ENCODE measurements at places on chromosomes 16 and 17.
A peak's percentile ranks its signal among the peaks of the same experiment; 100 is the strongest.

DNA sequence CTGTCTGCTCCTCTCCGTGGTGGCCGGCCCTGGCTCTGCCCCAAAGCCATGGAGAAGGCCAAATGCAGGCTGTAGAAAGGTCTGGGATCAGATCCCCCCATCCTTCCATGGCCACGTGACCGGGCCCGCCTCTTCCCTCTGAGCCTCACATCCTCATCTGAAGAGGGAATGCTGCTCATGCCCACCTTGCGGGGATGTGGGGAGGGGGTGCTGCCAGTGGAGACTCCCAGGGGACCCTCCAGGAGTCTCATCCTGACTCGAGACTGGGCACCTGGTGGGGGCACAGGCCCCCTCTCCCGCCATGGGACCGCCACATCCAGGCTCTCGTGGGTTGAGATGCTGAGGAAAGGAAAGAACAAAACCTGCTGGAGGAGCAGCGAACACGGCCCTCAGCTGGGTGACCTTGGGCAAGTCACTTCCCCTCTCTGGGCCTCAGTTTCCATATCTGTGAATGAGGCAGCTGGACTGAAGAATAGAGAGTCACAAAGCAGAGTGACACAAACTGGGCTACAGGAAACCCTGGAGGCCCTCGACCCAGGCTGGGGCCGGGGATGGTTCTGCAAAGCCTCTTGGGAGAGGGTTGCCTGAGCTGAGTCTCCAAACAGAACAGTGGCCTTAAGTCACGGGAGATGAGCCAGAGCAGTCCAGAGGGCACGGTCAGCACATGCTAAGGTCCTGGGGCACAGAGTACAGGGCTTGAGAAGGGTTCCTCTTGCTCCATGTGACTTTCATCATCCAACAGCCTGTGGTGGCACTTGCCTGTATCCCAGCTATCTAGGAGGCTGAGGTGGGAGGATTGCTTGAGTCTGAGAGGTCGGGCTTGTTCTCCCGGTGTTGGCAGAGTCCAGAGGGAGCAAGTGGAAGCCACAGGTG lies 30.1 kb downstream of the SOCS1 start:
- peaks cover 65% of the 10 kb centered on the region for H3K4me1 ChIP-seq
- peaks cover 3% of the 10 kb centered on the region for H3K36me3 ChIP-seq
- peak overlapping the region; percentile 98 for H3K27ac ChIP-seq
- no peaks in the 10 kb centered on the region for H3K27me3 ChIP-seq
- H3K4me3 ChIP-seq: peak overlapping the region; percentile 71
- DNase-seq: no peak

DNA sequence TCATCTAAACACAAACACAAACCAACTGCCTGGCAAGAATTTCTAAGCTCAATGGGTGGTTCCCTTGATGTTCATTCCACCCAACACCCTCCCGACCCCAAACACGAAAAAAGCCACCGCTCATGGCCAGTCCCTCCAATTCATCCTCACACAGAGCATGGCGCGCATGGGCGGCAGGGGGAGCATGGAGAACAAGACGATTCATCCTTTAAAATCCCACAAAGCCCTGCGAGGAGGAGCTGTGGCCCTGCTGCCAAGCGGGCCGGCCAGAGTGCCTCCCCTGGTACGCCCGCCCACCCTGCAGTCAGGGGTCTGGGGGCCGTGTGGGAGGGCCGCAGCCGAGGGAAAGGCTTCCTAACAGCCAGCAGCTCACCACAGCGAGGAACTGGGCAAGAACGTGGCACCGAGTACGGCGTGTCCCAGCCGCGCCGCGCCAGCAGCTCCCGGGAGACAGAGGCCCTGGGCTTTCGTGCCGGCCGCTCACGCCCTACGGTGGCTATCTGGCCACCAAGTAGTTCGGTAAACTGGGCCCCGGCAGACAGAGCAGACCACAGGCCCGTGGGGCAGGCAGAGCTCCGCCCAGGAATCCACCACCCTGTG lies 60.9 kb downstream of the KLHDC4 start:
- peaks cover 13% of the 10 kb centered on the region for H3K36me3 ChIP-seq
- H3K27me3 ChIP-seq: no peaks in the 10 kb centered on the region
- DNase-seq: no peak
- peaks cover 22% of the 10 kb centered on the region for H3K4me1 ChIP-seq
- H3K4me3 ChIP-seq: no peak overlapping the region
- peak overlapping the region; percentile 19 for H3K27ac ChIP-seq

DNA sequence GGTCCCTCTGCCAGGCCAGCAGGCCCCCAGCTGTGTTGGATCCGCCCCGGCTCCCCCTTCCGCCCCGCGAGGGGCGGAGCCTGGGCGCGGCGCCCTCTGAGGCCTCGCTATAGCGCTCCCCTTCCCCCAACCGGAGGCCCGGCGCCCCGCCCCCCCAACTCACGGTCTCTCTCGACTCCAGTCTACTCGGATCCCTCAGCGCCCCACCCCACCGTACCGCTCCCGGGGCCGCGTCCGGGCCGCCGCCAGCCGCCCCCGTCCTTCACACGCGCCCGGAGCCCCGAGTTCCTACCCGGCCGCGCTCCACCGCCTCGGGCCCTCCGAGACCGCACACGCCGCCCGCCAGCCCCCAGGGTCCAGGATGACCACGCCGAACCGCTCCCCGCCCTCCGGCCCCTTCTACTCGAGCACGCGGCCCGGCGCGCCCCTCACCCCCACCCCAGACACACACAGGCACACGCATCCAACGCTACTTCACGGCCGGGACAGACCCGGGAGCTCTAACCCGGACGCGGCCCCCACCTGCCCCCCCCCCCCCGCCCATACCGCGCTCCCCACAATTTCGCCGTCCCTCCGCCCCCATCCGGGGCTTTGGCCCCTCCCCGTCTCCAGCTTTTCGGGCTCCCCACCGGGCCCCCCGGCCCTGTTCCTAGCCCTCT lies 1.4 kb downstream of the PHF23 start:
- peaks cover 69% of the 10 kb centered on the region for H3K4me1 ChIP-seq
- H3K36me3 ChIP-seq: peaks cover 38% of the 10 kb centered on the region
- no peaks in the 10 kb centered on the region for H3K27me3 ChIP-seq
- peak overlapping the region; percentile 92 for H3K27ac ChIP-seq
- peak; percentile 78 for DNase-seq
- peak overlapping the region; percentile 97 for H3K4me3 ChIP-seq

- H3K4me3 ChIP-seq: no peak overlapping the region
- no peak for DNase-seq
- no peaks in the 10 kb centered on the region for H3K36me3 ChIP-seq
- H3K27me3 ChIP-seq: no peaks in the 10 kb centered on the region
These were observed 14.1 kb upstream of the CCDC154 start for GRCh38 chr16:1458336-1458976.

DNA sequence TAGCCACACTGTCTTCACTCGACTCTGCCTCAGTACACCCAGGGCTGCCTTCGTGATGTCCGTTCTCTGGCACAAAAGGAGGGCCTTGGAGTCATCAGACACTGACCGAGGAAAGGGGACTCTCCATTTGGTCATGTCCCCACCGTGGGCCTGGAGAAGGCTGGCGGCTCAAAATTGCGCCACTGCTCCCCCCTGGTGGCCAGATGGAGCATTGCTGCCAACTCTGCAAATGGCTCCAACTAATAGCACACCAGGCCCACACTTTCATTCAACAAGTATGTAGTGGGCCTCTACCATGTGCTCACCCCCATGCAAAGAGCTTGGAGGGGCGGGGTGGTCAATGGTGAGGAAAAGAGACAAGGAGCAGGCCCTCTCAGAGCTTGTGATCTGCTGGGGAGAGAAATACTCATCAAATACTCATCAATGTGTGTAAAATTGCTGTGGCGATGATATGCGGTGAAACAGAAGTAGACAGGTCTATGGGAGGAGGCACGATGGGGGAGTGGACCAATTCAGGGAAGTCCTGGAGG lies 5.2 kb upstream of the GRIN2C start:
- peaks cover 15% of the 10 kb centered on the region for H3K36me3 ChIP-seq
- no peak overlapping the region for H3K27ac ChIP-seq
- no peak overlapping the region for H3K4me3 ChIP-seq
- H3K4me1 ChIP-seq: peaks cover 8% of the 10 kb centered on the region
- peaks cover 15% of the 10 kb centered on the region for H3K27me3 ChIP-seq

DNA sequence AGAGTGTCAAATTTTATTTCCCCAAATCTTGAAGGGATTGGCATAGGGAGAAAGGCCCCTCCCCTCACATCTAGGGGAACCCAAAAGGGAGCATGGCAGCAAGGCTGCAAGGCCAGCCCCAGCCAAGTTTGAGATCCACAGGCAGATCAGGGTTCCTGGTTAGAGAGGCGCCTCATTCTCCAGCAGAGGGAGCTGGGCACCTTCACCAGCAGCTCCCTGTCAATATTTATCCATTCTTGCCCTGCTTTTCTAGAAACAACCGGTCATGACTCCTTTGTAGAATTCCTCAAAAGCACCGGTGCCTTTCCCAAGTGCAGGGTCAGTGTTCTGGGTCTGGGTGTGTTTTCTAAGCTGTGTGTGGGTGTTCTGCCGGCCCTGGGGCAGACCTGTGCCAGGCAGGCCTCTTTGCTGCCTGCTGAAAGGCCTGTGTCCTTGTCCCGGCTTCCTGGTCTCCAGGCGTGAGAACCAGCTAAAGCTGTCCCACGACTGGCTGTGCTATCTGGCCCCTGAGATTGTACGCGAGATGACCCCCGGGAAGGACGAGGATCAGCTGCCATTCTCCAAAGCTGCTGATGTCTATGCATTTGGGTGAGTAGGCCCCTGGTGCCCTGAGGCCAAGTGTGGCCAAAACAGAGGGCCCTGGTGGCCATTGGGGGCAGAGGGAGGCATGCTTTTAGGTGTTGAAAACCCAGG lies 21.2 kb upstream of the LGALS9 start:
- DNase-seq: no peak
- H3K36me3 ChIP-seq: peaks cover 50% of the 10 kb centered on the region
- H3K27ac ChIP-seq: no peak overlapping the region
- no peak overlapping the region for H3K4me3 ChIP-seq
- no peaks in the 10 kb centered on the region for H3K27me3 ChIP-seq

GRCh38 chr16:77680496-77680895 lies 41.8 kb upstream of the NUDT7 start:
- no peaks in the 10 kb centered on the region for H3K4me1 ChIP-seq
- H3K36me3 ChIP-seq: no peaks in the 10 kb centered on the region
- H3K27ac ChIP-seq: no peak overlapping the region
- peaks cover 10% of the 10 kb centered on the region for H3K27me3 ChIP-seq
- no peak overlapping the region for H3K4me3 ChIP-seq
- DNase-seq: no peak

GRCh38 chr17:17812211-17813054 lies 24.4 kb downstream of the SREBF1 start:
- H3K27ac ChIP-seq: no peak overlapping the region
- peak; percentile 40 for DNase-seq
- H3K36me3 ChIP-seq: peaks cover 29% of the 10 kb centered on the region
- peaks cover 5% of the 10 kb centered on the region for H3K4me1 ChIP-seq
- no peak overlapping the region for H3K4me3 ChIP-seq

GRCh38 chr17:79463421-79464317 lies 147.2 kb downstream of the RBFOX3 start:
- H3K4me1 ChIP-seq: no peaks in the 10 kb centered on the region
- no peak overlapping the region for H3K4me3 ChIP-seq
- no peak overlapping the region for H3K27ac ChIP-seq
- DNase-seq: no peak

- peaks cover 17% of the 10 kb centered on the region for H3K36me3 ChIP-seq
- peaks cover 22% of the 10 kb centered on the region for H3K4me1 ChIP-seq
- no peaks in the 10 kb centered on the region for H3K27me3 ChIP-seq
- peak overlapping the region; percentile 98 for H3K4me3 ChIP-seq
- H3K27ac ChIP-seq: peak overlapping the region; percentile 96
- no peak for DNase-seq
These were observed 629 bp upstream of the RNF135 start for GRCh38 chr17:30969989-30970830.

DNA sequence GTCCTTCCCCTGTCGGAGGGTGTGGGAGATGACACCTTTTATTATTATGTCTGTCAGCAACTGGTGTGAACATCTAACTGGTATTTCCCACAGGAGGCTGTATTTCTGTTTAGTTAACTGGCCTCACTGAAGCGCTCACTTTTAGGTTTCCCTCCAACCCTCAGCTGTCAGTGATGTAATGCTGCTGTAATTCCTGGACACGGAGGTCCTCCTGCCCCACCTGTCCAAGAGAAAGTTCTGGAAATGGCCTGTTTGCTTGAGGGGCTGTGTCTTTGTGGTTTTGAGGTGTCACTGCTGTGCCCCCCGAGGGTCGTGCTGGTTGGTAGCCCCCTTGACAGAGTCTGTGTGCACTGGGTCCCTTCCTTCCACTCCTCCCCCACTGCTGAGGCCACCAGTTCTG lies 11.5 kb downstream of the KCNJ12 start:
- H3K27me3 ChIP-seq: peaks cover 5% of the 10 kb centered on the region
- DNase-seq: no peak
- no peak overlapping the region for H3K4me3 ChIP-seq
- H3K4me1 ChIP-seq: no peaks in the 10 kb centered on the region
- no peaks in the 10 kb centered on the region for H3K36me3 ChIP-seq
- H3K27ac ChIP-seq: no peak overlapping the region

GRCh38 chr17:81200695-81201580 lies 21.8 kb downstream of the CEP131 start:
- no peak overlapping the region for H3K27ac ChIP-seq
- DNase-seq: no peak
- H3K4me1 ChIP-seq: no peaks in the 10 kb centered on the region

DNA sequence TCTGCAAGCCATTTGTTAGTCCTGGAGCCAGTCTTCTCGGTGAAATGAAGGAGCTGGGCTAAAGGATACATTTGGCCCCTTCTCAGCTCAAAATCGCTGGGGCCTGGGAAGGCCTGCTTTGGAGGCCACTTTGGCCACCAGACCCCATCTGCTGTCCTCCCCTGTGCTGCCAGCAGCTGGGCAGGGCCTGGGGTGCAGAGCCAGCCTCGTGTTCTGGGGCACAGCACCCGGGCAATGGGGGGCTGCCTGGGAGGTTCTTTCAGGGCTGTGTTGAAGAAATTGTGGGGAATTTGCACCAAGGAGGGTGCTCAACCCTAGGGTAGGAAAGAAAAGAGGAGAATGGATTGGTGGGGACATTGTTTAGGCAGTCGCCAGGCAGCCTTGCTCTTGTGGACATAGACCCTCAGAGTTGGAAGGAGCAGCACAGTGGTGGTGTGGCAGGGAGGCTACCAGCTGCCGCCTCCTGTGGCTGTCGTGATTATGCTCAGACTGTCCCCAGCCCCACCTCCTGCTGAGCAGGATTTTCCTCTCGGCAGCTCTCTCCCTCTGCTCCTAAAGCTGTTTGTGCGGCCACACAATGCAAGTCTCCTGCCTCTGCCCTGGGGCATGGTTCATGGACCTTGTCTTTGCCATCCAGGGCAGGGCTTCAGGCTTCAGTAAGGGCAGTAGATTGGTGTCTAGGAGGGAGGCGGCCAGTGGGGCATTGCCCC lies 174.8 kb downstream of the NTN1 start:
- H3K4me3 ChIP-seq: no peak overlapping the region
- H3K27me3 ChIP-seq: no peaks in the 10 kb centered on the region
- H3K27ac ChIP-seq: no peak overlapping the region
- H3K36me3 ChIP-seq: no peaks in the 10 kb centered on the region

- no peak overlapping the region for H3K4me3 ChIP-seq
- no peak overlapping the region for H3K27ac ChIP-seq
- no peaks in the 10 kb centered on the region for H3K36me3 ChIP-seq
- peaks cover 24% of the 10 kb centered on the region for H3K27me3 ChIP-seq
- no peak for DNase-seq
- H3K4me1 ChIP-seq: peaks cover 11% of the 10 kb centered on the region
These were observed 5.9 kb upstream of the MMD start for GRCh38 chr17:55427587-55427882.

GRCh38 chr17:45438931-45439610 lies 6.4 kb upstream of the ARHGAP27 start:
- H3K27me3 ChIP-seq: no peaks in the 10 kb centered on the region
- no peak overlapping the region for H3K4me3 ChIP-seq
- H3K4me1 ChIP-seq: peaks cover 14% of the 10 kb centered on the region
- no peak for DNase-seq

Measured in activated T-helper 1 cell treated with anti-CD3 and anti-CD28 coated beads, Interleukin-12 subunit alpha, Interleukin-12 subunit beta, Interleukin-2, Interleukin-4 antibody, amounts not matched to agents 30 ng/mL and 10 ng/mL and 1 ng/mL, durations not matched to agents 14 hours and 24 hours and 36 hours (primary cell).